ENCODE measurements at places on chromosomes 5 and 9.

- no peak for DNase-seq
Measured at GRCh38 chr5:76473009-76473336, 69.9 kb downstream of the IQGAP2 start.

- DNase-seq = no peak
Measured at GRCh38 chr9:92141144-92142129, 26.2 kb upstream of the SPTLC1 start.

- peak; percentile 34 for DNase-seq
Measured at GRCh38 chr9:3401221-3401954, 124.4 kb downstream of the RFX3 start.

- DNase-seq = no peak
Measured at GRCh38 chr9:136395020-136395340, 5.0 kb downstream of the SNAPC4 start.

DNA sequence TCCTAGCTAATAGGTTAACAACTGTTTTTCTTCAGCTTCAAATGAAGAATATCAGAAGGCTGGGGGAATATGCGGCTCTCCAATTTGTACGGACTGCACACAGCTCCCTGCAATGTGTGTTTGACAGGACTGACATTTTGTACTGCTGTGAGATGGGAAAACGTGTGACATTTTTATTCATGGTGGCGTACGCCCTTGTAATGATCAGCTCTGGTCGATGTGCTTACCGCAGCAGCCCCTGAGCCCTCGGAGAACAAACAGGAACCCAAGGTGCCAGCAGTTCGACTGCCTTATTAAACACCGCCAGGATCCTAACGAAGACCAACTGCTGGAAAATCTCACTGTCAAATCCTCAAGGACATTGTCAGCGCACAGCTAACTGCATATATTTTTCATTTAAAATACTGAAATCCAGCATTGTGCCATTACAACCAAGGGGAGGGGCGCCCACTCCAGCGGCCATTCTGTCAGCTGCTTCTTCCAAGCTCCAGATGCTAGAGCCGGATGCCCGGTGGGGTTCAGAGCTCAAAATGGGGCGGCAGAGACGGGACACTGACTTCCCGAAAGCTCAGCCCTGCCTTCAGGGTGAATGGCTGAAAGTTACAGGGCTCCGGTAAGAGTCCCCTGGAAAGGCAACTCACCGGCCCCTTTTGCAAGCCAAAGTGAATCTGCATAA, 66.8 kb downstream of the CRB2 start:
- no peak for DNase-seq

DNA sequence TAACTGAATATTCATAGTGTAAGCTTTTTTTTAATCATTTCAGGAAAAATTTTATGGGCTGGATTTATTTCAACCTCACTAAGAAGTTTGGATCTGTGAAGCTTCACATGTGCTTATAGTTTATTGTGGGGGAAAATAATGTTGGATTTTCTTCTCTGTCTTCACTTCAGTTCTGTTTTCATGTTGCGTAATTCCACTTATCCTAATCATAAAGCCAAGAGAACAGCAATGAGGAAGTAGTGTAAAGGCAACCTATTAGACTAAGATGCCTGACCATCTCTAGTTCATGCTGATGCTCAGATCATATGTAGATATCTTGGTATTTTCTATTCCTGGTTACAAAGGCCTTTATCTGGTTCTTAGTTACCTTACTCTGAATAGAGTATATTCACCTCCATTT, 50.0 kb downstream of the CD180 start:
- no peak for DNase-seq

DNA sequence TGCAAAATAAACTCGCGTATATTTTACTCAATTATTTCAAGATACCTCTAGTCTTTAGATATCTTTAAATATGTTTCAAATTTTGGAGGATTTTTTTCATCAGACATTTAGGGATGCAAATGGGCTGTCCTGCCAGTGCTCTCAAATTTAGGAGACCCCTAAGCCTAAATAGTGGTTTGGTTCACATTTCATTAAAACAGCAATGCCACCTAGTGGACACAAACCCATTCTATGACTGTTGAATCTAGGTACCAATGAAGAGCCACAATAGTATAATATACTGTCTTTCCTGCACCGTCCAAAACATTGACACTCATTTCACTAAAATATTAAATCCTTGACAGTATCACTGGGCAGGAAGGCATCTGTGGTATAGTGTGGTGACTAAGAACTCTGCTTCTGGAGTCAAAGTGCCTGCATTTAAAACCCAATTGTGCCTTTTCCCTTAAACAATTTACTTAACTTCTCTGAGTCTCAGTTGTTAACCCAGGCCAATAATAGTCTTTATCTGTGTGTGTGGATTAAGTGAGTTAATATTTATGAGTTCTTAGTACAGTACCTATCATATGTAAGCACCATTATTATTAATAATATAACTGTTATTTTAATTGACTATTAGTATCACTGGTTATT, 148.0 kb downstream of the RORB start:
- DNase-seq = peak; percentile 48

DNA sequence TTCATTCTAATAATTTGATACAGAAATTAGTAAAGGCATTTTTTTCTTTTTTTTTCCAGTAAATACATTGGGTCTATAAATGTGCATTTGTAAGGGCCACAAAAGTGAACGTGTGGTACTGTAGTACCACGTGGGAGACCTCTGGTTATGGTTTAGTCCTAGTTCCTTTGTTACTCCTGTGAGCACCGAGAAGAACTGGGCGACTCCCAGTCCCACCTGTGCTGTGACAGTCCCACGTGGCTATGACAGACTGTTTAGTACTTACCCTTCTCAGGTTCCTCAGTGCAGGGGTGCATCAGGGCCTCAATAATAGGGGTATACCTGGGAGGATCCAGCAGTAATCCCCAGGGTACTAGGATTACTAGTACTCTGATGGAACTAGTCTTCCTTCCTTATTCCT, 49.3 kb downstream of the LRRC70 start:
- no peak for DNase-seq

- DNase-seq = no peak
Measured at GRCh38 chr5:137199201-137199600, 299.9 kb downstream of the SPOCK1 start.

DNA sequence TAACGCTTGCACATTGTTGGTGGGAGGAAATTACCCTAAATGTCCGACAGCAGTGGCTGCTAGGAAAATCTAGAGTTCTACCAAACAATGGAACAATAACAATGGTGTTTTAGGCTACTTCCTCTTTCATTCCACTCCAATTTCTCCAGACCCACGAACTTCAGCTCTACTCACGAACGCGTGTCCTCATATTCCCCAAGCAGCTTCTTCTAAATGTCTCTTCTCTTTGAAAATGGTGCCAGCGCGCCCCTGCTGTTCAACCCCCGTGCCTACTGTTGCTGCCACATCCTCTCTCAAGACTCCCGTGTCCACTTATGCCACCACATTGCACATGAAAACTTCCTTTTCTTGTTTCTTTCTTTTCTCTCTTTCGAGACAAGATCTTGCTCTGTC, 25.6 kb downstream of the OR2V2 start:
- DNase-seq = no peak

- no peak for DNase-seq
Measured at GRCh38 chr5:133777951-133778350, 165.6 kb upstream of the FSTL4 start.

DNA sequence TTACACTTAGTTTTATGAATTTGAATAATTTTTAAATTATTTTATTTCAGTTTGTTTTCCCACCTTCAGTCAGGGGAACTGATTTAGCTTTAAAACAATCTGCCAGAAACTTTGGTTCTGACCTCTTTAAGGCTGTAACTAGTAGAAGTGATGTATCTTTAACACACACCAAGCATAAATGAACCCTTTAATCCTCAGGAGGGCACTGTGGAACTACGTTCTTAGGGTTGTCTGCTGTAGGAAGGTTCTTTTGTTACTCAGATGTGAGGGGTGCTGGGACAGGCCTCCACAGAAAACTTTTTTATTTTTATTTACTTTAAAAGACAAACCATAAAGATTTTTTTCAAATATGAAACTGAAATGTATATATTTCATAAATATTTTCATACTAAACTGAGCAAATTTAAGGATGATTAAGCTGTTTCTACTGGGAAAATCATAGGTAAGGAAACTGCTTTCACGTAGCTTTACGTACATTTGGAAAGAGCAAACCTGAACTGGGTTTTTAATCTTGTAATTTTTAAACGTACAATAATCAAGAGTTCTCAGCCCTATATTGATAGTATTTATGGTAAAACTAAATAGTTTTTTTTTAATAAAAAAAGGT, 5.3 kb downstream of the KLF4 start:
- peak; percentile 87 for DNase-seq

GRCh38 chr5:157365732-157366131, 94.3 kb upstream of the NIPAL4 start:
- DNase-seq = no peak

DNA sequence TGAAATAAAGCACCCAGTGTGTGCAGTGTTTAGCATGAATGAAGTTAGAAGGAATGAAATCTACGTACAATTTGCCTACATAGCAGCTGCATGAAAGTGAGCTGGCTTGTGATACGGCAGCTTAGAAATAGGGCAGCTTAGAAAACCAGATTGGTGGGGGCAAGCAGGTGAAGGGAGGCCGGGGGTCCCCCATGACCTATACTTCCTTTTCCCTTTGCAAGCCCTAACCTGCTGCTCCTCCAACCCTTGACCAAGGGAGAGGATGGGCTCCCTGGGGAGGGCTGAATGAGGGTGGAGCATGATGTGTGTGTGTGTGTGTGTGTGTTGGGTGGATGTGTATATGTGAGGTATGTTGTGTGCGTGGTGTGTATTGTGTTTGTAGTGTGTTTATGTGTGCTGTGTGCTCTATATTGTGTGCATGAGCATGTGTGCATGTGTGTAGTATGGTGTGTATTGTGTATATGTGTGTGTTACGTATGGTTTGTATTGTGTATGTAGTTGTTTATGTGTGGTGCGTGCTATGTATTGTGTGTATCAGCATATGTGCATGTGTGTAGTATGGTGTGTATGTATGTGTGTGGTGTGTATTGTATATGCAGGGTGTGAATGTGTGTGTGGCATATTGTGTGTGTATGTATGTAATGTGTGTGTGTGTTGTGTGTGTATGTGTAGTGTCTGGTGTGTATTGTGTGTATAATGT, 72.1 kb downstream of the TENT4A start:
- no peak for DNase-seq

GRCh38 chr5:56026863-56027300, 32.1 kb upstream of the IL6ST start:
- DNase-seq = no peak

DNA sequence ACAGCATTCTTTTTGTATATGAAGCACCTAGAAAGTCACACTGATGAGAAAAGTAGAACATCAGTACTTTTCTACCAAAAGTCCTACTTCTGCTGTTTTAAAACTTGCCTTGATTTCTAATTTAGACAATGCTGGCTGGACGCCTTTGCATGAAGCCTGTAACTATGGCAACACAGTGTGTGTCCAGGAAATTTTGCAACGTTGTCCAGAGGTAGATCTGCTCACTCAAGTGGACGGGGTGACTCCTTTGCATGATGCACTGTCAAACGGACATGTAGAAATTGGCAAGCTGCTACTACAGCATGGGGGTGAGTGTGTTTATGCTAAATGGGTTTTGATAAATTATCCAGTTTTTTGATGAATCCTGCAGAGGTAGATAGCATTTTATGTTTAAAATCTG, 73.5 kb downstream of the SLF1 start:
- peak; percentile 47 for DNase-seq

- no peak for DNase-seq
Measured at GRCh38 chr9:87657190-87657589, 68.7 kb upstream of the CTSL start.

DNA sequence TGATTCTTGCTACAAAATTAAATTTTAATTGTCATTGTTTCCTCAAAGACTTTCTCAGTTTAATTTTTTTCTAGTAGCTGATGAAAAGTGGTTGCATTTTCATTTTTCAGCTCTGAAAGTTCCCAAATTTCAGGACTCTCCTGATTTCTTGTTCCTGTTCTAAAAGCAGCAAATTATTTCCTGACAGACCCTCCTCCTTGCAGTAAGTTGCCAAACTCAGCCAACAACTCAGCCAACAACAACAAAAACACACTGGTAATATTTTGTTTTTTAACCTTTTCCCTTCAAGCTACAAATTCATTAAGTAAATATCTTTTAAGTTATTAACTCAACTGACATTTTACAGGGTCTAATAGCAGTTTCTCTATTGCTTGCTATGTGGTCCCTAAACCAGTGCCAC, 487.8 kb upstream of the NUDT12 start:
- no peak for DNase-seq

DNA sequence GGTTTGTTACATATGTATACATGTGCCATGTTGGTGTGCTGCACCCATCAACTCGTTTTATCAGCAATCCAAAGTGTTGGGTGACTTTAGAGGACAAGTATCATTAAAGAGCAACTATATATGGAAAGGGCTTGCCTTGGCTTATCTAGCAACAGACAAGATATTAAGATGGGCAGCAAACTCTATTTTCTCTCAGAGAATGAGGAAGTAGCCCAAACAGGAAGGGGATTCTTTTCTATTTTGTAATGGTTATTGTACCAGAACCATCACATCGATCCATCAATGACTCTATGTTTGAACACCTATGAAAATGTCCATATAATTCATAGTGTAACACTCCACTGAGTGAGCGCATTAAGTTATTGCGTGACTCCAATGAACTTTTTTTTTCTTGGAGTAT, 260.1 kb upstream of the SLC24A2 start:
- DNase-seq = no peak

- DNase-seq = no peak
Measured at GRCh38 chr5:82855893-82856550, 221.2 kb downstream of the TMEM167A start.

DNA sequence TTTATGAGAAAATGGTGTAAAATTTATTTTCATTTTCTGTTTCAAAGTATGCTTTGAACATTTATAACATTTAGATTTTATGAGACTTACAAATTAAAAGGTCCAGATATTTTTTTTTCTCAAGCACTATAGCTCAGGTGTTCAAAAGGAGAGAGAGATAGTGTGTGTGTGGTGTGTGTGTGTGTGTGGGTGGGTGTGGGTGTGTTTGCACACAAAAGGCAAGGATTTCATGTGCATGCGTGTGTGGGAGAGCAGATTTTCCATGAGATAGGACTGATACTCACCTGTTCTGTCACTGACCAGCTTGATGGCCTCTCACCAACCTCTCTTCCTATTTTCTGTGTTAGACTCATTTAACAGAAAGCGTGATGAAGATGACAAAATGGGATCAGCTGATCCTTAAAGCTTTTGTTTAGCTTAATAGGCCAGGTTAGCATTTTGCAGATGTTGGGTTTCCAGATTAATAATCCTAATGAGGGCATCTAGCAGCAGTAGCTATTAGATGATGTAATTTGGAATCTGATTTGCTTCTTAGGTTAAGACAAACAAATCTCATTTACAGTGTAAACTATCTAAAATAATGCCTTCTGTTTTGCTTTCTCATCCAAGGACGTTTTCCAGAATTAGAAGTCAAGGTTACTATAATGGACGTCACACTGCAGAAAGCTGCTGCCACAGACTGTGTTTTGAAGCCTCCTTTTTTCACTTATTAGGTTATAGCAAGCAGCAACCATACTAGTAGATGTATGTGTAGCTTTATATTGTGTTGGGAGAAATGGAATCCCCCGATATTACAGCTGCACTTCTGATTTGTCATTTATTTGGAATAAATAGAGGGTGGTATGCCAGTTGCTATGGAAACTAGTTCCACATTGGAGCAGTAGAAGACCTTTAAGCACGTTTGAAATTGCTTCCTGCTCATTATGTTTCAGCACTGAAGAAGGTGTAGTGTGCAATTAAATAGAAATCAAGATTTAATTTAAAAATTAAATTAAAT, 355.6 kb downstream of the TAF11L14 start:
- peak; percentile 22 for DNase-seq
